ENCODE measurements at places on chromosomes 3 and 15. TPM values are rescaled to one million over a fixed set of nuclear protein-coding genes. Genes with fewer than 3 reads are reported as not detected.

DNA sequence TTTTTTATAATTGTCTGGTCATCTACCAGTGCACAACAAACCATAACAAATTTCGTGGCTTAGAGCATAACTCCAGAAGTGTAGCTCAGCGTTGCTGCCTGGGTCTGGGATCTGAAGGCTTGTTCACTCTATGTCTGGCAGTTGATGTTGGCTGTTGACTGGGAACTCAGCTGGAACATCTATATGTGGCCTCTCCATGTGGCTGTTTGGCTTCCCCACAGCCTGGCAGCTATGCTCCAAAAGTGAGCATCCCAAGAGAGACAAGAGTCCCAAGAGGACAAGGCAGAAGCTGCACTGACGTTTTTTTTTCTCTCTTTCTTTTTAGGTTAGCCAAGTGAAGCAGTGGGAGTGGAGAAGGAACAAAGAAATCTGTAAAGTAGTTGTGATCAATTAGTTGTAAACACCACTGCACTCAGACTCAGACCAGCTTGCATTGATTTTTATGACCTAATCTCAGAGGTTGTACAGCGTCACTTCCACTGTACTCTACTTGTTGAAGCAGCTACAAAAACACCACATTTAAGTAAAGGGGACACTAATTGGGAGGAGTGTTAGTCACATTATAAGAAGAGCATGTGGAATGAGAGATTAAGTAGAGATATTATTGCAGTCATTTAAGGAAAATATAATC lies 2.5 kb upstream of the GPR176 start:
- DNase-seq: no peak

- no peak for DNase-seq
Measured at GRCh38 chr3:101825904-101826445, 23.3 kb upstream of the NFKBIZ start.

- no peak for DNase-seq
Measured at GRCh38 chr3:23713641-23714040, 92.1 kb upstream of the UBE2E1 start.

- DNase-seq: no peak
Measured at GRCh38 chr15:97081666-97082226, 751.2 kb downstream of the NR2F2 start.

DNA sequence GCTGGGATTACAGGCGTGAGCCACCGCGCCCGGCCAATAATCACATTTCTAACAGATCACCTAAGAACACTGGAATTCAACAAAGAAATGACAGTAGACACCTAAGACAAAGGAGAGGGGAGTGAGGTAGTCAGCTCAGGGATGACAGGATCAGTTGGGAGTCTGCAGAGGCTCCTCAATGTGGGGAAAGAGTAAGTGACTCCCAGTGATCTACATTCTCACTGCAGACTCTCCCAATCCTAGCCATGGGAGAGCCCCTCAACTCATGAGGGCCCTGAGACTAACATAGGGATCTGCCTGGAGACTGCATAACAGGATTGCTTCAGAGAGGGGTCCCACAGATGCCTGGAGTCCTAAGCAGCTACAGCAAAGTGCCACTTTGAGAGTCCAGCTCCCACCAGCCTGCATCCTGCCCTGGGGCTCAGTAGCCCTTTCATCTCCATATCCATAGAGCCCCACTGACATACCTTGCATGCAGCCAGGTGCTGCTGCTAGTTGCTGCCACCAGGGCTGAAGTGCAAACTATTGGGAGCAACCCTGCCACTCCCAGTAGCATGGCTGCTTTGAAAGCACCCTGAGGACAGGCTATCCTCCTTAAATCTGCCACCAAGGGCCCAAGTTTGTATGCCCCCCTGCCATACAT lies 21.8 kb upstream of the PFN2 start:
- DNase-seq: no peak

DNA sequence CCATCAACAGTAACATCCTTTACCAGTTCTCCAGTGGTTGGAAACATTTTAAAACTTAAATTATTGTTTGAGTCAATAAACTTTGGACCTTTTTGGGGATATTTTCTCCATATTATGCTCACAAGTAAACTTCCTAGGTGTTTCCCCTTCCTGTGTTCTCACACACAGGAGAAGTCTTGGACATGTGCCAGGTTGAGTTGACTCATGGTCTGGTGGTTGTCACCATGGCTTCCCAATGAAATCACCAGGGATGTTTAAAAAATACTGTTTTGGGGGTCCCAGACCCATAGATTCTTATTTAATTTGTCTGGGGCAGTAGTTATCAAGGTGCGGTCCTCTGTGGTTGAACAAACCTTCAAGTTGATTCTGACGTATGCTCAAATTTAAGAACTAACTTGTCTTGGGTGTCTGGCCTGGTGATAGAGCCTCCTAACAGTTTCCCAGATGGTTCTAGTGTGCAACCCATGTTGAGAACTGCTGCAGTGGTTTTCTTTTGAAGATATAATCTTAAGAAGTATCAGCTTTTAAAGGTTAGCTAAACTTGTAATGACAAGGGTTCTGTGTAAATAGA lies 291.8 kb downstream of the EDEM1 start:
- no peak for DNase-seq

- no peak for DNase-seq
Measured at GRCh38 chr3:30455840-30456239, 150.6 kb upstream of the TGFBR2 start.

- DNase-seq: no peak
Measured at GRCh38 chr3:73451301-73451944, 173.3 kb downstream of the PDZRN3 start.

GRCh38 chr3:189229196-189229828 lies 57.5 kb downstream of the TPRG1 start:
- DNase-seq: no peak

GRCh38 chr3:100110162-100110561 lies 4.1 kb downstream of the FILIP1L start:
- DNase-seq: no peak

DNA sequence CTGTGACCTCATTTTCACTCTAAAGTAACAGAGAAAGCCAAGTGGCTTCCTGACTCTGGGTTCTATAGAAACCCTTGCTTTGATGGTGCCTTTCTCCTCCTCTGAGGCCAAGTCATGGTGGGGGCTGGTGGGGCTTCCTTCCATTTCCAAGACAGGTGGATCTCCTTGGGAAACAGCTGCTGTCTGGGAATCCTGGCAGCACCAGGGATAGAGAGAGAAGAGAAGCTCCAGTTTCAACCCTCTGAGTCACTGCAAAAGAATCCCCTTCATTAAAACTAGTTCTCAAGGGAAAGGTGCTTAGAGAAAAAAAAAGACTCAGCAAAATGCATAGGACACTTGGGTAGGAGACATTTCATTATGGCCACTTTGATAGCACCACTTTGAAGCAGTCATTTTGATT lies 614.4 kb downstream of the FHIT start:
- no peak for DNase-seq

DNA sequence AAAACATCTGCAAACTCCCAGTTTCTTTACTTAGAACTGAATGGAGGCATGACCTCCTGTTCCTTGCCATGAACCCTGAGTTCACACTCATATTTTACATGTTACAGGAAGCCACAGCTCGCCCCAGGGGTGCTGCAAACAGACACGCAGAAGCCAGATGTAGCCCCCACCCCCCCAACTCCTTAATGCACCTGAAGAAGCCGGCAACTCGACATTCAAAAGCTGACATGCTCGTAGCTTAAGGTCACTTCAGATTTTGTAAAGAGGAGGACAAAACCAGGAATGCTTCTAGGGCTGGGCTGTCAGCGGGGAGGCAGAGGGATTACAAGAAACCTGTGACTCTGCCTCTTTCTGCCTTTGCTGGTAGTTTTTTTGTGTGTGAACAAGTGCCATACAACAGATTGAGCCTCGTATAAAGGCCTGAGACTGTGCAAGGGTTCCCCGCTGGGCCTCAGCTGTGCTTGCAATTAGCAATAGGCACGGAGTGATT lies 42.0 kb upstream of the FEZF2 start:
- no peak for DNase-seq

GRCh38 chr3:115685097-115685496 lies 61.8 kb downstream of the GAP43 start:
- no peak for DNase-seq

The SV2B gene
- 0.08 TPM for total RNA-seq

The GLDN gene
- not detected for total RNA-seq

The BBS4 gene
- total RNA-seq: 24.5 TPM

The NECTIN3 gene
- 3.2 TPM for total RNA-seq

The DNAH12 gene
- 0.07 TPM for total RNA-seq

The A4GNT gene
- not detected for total RNA-seq

The CHDH gene
- 0.08 TPM for total RNA-seq

The GPX1 gene
- 83.4 TPM for total RNA-seq

The GATM gene
- total RNA-seq: 2.4 TPM

The TRPM1 gene
- not detected for total RNA-seq

The GOLGA8Q gene
- total RNA-seq: not detected
